Cardiac septum (tissue), 1 donor: ENCODE measurements at places on chromosomes 6 and 20. TPM values are rescaled to one million over a fixed set of nuclear protein-coding genes. Genes with fewer than 3 reads are reported as not detected.

DNA sequence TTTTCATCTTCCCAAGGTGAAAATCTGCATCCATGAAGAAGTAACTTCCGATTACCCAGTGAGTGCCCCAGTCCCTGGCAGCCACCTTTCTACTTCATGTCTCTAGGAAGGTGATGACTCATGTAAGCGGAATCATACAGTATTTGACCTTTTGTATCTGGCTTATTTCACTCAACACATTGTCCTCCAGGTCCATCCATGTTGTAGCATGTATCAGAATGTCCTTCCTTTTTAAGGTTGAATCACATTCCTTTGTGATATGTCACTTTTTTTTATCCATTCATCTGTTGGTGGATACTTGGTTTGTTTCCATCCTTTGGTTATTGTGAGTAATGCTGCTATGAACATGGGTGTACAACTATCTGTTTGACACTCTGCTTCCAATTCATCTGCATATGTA is 176.3 kb upstream of the CDYL start:
- DNase-seq: no peak

DNA sequence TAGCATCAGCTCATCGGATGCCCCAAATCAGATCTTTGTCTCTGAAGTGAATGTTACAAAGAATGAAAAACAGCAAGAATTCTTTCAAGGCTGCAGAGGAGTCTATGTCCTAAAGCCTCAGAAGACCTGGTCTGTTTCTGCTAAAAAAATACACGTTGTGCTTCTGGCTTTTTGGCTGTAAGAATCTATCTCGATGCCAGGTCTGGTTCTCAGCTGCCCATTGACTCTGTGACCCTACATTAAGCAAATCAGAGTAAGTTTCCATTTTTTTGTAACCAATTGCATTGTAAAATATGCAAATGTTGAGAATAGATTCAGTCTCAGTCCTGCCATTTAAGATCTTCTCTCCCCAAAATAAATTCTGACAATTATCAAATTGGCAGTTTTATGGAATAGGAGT is 705.4 kb downstream of the RFPL4B start:
- DNase-seq: no peak

- no peak for DNase-seq
These were observed 87.0 kb upstream of the B3GAT2 start for GRCh38 chr6:71043902-71044301.

- DNase-seq: peak; percentile 66
These were observed 170.5 kb downstream of the VEGFA start for GRCh38 chr6:43940393-43941087.

DNA sequence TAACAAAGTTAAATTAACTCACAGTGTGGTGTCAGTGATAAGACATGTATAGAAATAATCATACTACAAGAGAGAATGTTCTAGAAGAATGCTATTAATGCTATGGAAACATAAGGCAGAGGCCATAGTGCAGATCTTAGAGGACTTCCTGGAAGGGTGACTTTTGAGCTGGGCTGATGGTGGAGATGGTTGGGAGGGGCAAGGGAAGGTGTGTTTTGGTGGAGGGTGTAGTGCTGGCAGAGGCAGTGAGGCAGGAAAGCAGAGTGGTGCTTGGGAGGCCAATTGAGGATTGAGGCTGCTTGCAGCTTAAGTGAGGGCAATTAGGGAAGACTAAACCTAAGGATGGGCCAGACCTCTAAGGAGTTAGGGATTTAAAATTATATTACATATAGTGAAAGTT is 58.5 kb upstream of the FNDC1 start:
- DNase-seq: no peak

- DNase-seq: no peak
These were observed 366.2 kb downstream of the DHX35 start for GRCh38 chr20:39328347-39328746.

DNA sequence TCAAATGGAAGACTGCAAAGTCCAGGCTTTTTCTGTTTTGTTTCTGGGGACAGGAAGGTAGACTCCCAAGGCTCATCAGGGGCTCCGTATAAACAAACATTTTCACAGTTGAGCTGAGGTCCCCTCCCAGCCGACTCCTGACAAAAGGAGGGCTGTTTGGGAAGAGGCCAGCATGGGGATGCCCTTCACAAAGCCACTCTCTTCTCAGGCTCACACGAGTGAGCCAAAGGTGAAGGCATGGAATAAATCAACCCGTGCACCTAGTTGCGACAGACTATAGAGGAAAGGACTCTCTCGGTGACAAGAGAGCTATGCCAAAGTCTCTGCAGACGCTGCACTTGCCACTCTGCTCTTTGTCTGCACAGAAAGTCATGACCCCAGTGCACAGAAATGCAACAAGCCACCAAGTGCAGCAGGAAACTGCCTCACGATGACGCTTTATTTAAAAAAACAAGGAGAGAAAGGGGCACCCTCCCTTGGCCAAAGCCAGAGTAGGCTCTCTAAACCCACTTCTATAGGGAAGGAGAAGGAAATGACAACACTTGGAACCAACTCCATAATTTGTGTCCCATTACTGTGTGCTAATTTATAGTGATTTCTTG is 21.0 kb downstream of the JAG1 start:
- no peak for DNase-seq

DNA sequence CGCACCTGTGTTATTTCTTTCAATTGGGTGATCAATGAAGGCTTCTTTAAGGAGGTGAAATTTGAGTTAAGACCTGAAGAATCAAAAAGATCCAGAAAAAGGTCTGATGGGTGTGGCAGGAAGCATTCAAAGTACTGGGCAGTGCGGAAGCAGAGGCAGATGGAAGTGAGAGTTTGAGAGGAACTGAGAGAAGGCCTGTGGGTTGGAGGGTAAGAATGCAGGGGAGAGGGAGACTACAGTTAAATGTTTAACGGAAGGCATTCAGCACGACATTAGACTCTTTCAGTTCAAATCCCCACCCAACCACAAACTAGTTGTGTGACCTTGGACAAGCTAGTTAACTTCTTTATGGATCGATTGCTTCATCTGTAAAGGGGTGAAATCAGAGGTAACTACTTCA is 50.5 kb upstream of the GCM1 start:
- no peak for DNase-seq

DNA sequence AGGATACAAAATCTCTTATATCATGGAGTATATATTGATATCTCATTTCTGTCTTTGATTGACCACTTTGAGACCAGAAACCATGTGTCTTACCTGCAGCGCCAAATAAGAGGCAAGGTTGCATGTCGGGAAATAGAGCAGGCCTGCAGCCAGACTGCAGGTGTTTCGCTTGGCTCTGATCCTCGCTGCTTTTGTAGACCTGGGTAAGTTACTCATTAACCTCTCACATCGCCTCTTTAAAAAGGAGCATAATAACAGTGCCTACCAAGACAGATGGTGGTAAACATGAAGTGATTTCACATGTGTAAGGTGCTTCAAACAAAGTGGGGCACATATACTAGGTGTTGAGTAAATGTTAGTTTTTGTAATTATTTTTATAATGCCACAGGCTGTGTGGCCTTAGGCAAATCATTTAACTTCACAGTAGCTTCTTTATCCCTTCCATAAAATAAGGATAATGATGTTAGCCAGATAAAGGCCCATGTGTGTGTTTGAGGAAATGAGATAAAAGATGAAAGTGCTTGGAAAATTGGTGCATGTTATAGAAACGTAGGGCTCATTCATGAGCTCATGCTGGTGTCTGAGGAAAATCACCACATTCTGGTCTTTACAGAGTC is 248.8 kb upstream of the MAP3K7 start:
- no peak for DNase-seq

DNA sequence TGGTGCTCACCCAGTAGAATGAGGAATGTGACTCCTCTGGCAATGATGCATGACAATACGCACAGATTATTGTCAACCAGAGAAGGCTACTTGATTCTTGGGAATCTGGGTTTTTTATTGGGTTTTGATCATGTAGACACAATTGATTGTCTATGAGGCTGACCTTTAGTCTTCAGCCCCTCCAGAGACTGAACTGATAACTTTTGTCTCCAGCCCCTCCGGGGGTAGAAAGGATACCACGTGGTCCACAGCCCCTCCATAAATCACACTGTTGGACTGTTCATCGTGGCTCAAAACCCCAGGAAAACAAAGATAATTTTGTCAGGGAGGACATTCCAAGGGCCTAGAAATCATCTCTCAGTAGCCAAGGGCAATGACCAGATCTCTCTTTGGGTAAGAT is 57.5 kb upstream of the ADGRF5 start:
- no peak for DNase-seq

DNA sequence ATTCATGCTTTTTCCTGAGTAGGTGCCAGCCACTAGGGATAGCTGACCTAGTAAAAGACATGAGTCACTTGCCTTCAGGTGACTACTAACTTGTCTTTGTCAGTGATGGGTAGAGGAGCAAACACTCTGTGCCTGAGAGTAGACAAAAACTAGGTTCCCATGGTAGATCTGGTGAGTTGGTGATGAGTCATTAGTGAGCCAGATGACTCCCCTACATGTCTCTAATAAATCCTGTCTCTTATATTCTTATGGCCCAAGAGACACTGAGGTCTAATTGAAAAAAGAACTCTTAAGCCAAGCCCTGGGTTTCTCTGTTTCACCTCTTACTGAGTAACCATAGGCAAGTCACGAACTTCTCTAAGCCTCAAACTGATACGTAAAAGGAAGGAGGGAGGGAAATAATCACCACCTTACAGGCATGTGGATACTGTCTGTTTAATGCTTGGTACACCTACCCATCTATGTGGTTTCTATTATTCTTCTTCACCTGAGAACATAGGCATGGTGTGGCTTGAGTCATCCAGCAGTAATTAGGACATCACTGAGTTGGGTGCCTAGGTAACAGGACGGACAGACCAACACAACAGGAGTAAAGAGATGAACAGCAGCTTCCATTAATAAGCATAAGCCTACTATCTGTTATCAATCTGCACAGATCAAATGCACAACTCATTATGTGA is 20.3 kb downstream of the TTPAL start:
- no peak for DNase-seq

GRCh38 chr6:11423072-11423471 is 114.5 kb upstream of the TMEM170B start:
- no peak for DNase-seq

GRCh38 chr6:149503872-149504271 is 19.1 kb upstream of the ZC3H12D start:
- DNase-seq: no peak

DNA sequence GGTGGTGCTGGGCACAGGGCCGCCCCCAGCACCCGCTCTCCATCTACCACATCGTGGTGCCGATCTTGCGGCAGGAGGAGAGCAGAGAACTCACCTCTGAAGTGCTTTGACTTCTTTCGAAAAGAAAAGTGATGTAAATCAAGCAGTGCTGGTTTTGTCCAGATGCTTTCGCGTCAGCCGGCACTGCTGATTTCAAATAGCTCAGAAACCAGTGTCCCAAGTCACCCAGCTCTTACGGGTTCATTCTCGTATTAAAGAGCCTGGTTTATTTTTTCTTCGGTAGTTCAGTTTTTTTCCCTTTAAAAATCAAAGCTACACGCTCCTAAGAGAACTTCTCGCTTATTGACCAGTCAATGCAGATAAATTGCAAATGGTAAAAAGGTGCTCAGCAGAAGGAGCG is 32.1 kb downstream of the MYT1 start:
- DNase-seq: no peak

DNA sequence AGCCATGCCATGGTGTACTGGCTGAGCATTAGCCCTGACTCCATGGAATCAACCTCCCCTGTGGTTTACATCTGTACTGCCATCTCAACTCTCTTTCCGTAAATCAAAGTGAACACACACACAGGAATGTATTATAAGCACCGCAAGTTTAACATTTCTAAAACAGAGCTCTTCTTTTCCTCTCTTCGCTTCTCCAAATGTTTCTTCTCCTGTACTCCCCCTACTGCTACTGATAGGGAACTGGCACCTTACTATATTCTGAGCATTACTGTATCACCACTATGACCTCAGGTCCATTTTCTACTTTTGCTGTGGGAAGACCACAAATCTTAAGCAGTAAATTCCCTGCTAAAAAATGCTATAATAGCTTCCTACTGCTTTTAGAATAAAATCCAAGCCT is 101.2 kb downstream of the NUS1 start:
- no peak for DNase-seq

DNA sequence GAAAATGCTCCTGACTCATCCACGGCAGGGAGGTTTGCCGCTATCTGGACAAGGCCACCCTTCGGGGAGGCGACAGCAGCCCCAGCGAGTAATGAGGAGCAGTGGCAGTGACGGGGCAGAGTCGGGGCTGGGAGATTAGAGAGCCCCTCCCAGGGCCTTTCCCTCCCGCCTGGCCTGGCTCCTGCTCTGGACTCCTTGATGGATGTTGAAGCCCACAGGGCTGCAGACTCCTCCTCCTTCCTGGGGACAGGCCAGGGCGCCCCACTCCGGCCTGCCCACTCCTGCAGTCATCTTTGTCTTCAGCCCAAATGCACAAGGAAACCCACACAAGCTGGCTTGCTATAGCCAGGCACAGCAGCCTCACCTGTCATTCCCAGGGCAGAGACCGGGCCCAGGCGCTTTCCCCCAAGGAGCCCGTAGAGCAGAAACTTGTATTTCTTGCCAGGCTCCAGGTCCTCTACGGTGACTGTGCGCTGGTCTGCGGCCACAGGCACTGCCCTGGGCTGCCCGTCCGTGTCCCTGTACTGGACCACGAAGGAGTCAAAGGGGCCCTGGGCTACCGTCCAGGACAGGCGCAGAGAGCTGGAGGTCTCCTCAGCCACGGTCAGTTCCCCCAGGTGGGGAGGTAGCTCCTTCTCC is 7.7 kb downstream of the CYP21A2 start:
- no peak for DNase-seq

GRCh38 chr6:16760516-16761470 is at the start of gene ATXN1:
Gene ATXN1, minus strand, starts transcription at chr6:16761460.
- DNase-seq: no peak

DNA sequence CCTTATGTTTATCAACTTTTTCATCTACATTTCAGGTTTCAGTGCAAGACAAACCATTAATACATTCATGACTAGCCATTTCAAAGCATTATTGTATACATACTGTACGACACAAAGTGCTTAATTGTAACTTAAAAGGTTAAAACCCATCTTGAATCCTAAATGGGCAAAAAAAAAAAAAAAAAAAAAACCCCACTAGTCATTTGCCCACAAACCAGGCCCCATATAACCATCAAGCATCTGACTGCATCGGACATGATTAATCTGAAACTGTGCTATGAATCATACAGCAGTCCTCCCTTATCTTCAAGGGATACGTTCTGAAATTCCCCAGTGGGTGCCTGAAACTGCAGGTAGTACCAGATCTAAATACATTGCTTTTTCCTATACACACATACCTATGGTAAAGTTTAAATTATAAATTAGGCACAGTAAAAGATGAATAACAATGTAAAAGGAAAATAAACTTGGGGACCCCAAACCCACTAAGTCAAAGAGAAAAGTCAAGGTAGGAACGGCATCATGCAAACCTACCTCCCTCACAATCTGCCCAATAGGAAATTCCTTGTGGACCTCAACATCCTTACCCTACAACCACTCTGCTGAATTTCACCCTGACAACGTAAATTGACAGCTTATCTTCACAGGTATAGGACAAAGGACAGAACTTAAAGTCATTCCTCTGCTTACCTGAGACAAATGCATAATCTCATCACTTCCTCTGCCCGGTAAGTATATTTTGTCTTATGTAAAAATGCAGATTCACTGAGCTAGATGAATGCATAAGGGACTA is 14.3 kb downstream of the B4GALT5 start:
- no peak for DNase-seq

- no peak for DNase-seq
These were observed 327.7 kb downstream of the UBE3D start for GRCh38 chr6:82737965-82738364.

Gene PDE7B
- total RNA-seq: 4.4 TPM

Gene DEFB115
- total RNA-seq: not detected

Gene MLN
- not detected for total RNA-seq

Gene FYN
- total RNA-seq: 65.3 TPM

Gene RNF39
- not detected for total RNA-seq

Gene LHFPL5
- total RNA-seq: not detected

Gene OR2J3
- not detected for total RNA-seq

Gene SLC26A8
- 0.13 TPM for total RNA-seq

Gene KCNK5
- total RNA-seq: 0.19 TPM
